ENCODE measurements at places on chromosomes 7 and 10.

GRCh38 chr7:144488977-144489376 is 85.5 kb upstream of the NOBOX start:
- no peak for DNase-seq

- DNase-seq: peak; percentile 12
Measured at GRCh38 chr7:43834463-43835251, 34.7 kb downstream of the MRPS24 start.

DNA sequence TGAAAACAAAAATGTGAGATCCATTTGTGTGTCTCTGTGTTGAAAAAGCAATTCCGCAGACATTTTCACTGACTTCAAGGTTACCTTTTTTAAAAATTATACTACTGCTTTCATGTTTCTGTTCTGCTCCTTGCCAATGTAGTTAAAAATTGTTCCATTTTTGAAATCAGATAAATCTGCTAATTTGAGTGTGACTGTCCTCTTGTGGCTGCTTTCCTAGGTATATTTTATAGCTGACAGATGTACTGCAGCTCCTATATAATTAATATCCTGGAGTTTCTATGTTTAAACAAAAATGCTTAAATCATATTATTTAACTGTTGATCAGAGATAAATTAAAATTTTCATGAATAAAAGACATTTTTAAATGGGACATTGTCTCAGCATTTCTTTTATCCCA is 177.6 kb upstream of the LRRTM3 start:
- no peak for DNase-seq

DNA sequence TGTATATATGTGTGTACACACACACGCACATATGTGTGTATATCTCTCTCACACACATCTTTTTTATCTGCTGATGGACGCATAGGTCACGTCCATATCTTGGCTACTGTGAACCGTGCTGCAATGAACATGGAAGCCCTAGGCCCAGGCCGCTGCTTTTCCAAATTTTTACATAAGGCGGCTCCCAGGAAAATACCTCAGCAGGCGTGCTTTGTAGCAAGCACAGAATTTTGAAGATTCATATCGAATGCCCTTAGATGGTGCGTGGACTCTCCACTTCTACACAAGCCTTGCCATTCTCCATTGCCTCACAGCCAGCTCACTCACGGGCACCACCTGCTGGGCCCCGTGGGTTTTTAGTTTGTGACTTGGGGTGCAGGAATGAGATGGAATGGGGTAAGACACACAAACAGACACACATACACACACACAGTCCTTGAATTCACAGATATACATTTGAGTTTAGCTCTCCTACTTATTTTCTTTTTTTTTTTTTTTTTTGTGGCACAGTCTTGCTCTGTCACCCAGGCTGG is 57.9 kb upstream of the RNF32 start:
- DNase-seq: no peak

DNA sequence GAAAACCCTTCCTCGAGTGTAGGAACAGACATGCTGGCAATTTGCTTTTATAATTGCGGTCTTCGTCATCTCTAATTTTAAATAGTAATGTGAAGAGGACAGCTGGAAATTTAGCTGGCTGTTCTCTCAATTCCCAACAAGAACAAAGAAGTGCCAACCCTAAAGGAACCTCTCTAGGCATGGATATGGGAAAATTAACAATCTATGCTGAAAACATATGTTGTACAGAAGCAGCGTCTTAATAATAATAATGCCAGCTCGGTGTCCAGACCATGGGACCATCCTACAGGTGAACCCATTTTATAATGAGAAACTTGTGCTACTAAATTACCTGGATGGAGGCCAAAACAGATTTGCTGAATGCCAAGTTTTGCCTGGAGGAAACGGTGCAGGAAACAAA is 641.4 kb upstream of the MGMT start:
- DNase-seq: no peak

- no peak for DNase-seq
Measured at GRCh38 chr10:576130-576465, 113.4 kb downstream of the DIP2C start.

- no peak for DNase-seq
Measured at GRCh38 chr7:43537765-43538403, 45.0 kb upstream of the STK17A start.

- DNase-seq: no peak
Measured at GRCh38 chr10:96840841-96841518, 8.9 kb downstream of the LCOR start.

DNA sequence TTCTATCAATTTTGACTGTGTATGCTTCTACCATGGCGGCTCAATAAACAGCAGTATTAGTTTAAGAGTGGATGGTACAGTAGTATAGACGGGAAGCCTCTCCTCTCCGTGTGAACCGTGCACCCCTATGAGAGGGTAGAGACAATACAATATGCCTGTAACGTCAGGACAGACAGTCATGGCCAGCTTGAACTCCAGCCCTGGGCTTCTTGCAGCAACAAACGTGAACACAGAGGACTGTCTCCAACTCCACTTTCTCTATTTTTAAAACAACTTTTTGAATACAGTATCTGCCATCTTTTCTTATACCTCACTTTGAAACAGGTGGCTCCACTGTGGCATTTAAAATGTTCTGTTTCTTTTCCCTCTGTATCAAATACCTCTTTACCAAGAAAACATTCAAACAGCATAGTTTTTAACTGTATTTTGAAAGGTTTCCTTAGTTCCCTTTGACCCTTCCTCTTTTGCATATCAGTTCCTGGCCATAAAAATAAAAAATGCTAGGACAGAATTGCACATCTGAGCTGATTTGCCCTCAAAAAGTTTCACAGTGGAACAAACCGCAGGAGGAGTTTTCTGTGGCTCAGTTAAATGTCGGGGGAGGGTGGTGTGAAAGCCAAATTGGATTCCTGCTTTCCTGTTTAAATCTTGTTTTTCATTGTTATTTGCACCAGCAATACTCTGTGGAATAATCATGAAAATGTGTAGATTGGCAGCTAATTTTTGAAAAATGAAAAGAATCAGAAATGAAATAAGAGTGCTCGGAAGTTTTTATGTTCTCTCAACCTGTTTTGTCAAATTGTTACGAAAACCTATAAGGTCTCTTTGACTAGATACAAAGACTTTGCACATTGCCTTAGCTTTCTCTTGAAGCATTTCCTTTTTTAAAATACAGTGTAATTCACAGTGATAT is 8.0 kb downstream of the IKZF1 start:
- DNase-seq: no peak

DNA sequence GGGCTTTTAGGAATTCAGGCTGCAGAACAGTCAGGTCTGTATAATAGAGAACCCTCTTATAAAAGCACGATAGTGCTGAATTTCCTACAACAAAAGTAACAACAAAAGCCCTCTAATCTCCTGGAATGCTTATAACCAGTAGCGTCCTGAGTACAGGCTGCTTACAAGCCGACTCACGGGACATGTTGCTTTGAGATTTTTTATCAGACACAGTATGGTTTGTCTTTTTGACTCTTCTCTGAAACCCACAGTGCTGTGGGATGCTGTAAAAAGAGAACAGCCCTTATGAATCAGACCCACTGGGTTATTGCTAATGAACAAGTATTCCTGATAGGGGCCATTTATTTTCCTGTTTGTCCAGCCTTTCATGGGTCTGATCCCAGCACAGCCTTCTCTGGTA is 59.4 kb downstream of the PLPP4 start:
- no peak for DNase-seq

- DNase-seq: no peak
Measured at GRCh38 chr7:131145770-131146169, 181.9 kb upstream of the MKLN1 start.

- DNase-seq: no peak
Measured at GRCh38 chr7:17166824-17167379, 131.6 kb upstream of the AHR start.

- DNase-seq: no peak
Measured at GRCh38 chr7:7428806-7429205, 106.9 kb downstream of the COL28A1 start.

DNA sequence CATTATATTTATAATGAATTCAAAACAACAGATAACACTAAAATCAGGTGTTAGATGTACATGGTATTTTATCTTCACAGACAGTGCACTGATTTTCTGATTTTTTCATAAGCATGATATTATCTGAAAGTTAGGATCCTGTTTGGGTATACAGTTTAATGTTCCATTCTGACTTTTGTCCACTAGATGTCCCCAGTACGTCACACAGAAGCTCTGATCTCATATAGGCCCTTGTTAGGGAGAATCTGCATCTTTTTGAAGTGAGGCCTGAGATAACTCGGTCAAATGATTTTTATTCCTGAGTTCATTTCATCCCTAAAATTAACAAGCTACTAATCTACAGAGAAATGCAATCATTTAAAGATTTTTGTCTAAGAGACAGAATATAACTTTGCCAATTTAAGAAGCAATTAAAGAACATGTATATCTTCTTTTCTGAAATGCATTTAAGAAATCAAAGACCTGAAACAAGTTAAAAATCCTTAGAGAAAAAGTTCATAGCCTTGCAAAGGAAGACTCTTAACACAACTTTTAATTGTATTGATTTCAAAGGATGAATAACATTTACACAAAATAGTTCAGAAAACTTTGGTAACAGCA is 72.0 kb upstream of the TES start:
- DNase-seq: no peak

- DNase-seq: no peak
Measured at GRCh38 chr10:1107679-1108078, 51.5 kb downstream of the WDR37 start.

DNA sequence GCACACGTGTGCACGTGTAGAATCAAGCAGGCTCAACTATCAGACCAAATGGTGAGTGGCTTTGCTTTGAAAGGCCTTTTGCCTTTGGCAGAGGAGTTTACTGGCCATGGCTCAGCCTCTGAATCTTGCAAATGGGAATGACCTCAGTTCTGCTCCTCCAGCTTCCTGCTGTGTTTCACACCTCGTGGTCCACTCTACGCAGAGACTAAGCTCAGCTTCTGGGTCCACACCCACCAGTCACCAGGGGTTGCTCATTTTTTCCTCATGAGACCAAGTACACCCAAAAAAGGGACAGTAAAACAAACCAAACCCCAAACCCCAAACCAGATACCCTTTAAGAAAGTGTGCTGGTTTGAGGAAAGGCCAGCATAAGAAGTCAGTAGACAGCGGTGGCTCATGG is 236.4 kb downstream of the DNAJB6 start:
- DNase-seq: no peak

- no peak for DNase-seq
Measured at GRCh38 chr7:26460351-26461085, 168.9 kb downstream of the SNX10 start.

- DNase-seq: no peak
Measured at GRCh38 chr10:16893664-16894063, 76.4 kb upstream of the RSU1 start.

GRCh38 chr7:70153933-70154332 is 555.7 kb downstream of the AUTS2 start:
- no peak for DNase-seq

DNA sequence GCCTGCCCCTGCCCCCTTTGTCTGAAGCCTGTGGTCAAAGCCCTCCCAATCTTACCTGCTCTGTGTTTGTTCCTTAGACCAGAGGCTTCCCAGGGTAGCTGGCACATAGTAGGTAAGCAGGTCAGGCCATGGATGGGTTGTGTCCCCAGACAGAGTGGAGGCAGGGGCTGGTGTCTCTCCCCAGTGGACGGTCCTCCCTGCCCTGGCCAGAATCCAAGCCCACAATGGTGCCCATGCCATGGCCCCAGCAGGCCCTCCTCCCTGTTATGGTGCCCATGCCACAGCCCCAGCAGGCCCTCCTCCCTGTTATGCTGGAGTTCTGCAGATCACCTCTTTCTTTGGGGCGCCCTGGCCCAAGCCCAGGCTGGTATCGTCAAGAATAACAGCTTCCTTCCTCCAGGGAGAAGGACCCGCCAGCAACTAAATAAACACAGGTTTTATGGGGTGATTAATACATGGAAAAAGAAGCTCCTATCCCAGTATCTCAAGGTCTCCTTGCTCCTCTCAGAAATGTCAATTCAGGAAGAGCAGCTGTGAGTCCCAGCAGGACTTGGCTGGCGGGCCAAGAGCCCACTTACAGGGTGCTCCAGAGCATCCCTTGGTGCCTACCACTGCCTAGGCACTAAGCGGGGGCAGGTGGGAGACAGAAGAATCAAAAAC is 82.0 kb downstream of the NEURL1 start:
- DNase-seq: no peak

DNA sequence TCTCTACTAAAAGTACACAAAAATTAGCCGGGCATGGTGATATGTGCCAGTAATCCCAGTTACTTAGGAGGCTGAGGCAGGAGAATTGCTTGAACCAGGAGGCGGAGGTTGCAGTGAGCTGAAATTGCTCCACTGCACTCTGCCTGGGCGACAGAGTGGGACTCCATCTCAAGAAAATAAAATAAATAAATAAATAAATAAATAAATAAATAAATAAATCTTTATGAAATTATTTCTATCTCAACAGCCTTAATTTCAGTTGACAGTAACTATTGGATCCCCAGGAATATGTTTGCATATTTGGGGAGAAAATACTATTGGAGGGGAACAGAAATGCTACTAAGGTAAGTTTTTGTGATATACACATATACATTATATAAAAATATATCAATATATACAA is 20.0 kb downstream of the TMEM229A start:
- DNase-seq: no peak

GRCh38 chr10:112728997-112729396 is 221.1 kb upstream of the TCF7L2 start:
- DNase-seq: no peak

GRCh38 chr7:12066004-12066403 is 145.1 kb upstream of the TMEM106B start:
- DNase-seq: no peak

- DNase-seq: no peak
Measured at GRCh38 chr7:94605031-94605430, 50.9 kb downstream of the SGCE start.

DNA sequence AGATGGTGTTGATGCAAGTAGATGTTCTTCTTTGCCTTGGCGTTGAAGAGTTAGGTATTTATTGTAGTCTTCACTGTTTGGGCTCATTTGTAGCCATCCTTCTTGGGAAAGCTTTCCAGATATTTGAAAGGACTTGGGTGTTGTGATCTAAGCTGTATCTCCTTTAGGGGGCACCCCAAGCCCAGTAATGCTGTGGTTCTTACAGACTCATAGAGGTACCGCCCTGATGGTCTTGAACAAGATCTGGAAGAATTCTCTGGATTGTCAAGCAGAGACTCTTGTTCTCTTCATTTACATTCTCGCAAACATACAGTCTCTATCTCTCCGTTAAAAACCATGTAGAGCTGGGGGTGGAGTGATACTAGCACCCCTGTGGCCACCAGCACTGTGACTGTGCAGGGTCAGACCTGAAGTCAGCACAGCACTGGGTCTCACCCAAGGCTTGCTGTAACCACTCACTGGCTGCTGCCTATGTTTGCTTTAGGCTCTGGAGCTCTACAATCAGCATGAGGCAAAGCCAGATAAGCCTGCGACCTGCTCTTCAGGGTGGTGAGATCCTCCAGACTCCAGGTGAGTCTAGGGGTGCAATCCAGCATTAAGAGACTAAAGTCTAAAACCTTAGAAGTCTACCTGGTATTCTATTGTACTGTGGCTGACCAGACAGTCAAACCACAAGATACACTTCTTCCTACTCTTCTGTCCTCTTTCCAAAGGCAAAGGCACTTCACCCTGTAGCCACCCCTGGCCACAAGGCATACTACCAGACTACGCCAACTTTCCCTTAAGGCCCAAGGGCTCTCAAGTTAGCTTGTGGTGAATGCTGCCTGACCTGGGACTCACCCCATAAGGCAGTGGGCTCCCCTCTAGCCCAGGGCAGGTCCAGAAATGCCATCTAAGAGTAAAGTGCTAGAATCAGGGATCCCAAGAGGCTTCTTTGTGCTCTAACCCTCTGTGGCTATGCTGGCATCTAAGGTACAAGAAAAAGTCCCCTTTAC is 209.7 kb upstream of the TMEM196 start:
- no peak for DNase-seq
